Activated T-cell treated with anti-CD3 and anti-CD28 coated beads, Interleukin-2, amount 50 U/mL, for 72 hours (primary cell): ENCODE measurements at places on chromosomes 11 and 22.

- DNase-seq, result no peak
These were observed 7.9 kb upstream of the ADORA2A start for GRCh38 chr22:24419475-24419850.

- no peak for DNase-seq
These were observed 13.4 kb downstream of the CKAP5 start for GRCh38 chr11:46832511-46833214.

DNA sequence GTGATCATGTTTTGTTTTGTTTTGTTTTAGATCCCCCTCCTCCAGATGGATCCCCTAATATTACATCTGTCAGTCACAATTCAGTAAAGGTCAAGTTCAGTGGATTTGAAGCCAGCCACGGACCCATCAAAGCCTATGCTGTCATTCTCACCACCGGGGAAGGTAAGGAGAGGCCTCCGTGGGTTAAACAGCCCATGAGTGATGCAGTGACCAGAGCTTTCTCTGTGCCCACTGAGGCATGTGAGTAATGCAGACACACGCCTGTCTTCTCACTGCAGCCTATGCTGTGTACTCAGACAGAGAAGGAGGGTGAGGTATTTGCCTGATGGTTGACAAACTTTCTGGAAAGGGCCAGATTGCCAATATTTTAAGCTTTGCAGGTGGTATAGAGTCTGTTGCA, 73.7 kb upstream of the OR4B1 start:
- DNase-seq, result no peak

DNA sequence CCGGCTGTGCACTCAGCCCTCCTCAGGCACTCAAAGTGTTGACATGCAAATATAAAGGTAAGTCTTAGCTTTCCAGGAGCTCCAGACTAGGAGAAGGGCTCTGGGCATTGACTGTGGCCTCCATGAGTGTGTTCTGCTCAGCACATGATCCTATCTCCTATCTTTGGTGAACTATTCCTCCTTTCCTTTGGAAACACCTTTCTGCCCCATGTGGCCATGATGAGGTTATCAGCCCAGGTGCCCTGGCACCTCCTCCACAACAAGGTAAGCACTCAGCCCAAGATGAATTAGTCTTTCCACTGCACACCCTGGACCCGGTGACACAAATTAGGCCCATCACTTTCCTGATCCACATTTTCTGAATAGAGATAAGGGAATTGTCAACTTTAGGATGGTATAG, 37.9 kb upstream of the LMO1 start:
- DNase-seq, result no peak

GRCh38 chr11:2251138-2251537, 19.2 kb downstream of the ASCL2 start:
- DNase-seq, result no peak

DNA sequence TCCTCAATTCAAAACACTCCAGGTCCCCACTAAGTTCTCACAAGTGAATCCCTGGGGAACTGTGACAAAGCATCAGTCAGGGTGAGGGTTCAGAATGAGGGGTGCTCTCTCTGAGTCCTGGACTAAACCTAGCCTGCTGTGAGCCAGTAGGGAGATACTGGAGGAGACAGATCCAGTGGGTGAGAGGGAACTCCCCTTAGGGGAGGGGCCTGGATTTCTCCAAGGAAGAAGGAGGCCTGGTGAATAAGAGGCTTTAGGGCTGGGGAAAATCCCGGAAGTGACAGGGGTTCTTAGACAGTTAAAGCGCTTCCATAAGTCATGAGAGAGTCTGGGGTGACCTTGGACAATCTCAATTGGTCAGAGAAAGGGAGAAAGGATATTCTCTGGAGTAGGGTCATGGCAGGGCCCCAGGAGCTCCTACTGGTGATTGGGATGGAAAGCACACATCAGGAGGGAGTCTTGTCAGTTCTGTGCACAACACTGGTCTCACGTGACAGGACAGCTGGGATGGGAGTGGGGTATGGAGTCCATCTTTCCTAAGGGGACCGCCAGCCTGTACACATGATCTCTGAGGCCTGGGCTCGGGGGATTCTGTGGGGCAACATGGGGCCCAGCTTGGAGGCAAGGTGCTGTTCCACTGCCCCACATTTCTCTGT, 1.5 kb downstream of the TBC1D10A start:
- no peak for DNase-seq

- DNase-seq, result no peak
These were observed 72.3 kb upstream of the CHRM4 start for GRCh38 chr11:46463701-46464421.

DNA sequence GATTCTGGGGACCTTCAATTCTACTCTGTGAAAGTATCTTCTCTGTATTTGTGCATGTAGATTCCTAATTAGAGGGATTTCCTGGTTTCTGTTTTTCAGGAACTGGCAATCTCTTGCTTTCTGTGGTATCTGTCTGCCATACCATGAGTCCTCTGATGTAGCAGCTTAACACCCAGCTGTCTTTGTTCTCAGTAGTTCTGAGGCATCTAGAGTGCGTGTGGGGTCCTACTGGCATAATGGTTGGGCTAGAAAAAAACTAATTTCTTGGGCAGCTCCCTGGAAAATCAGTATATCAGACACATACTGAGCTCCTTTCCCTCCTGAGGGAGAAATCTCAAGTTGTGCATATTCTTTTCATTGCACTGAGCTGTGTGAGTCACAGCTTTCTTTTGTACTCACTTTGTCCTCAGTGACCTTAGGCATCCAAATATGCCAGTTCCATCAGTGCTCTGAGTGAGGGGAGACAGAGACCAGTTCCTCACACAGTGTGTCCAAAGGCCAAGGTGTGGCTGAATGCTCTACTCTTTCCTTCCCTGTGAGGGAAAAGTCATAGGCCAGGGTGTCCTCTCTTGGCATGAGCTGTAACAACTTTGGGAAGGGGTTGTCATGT, 35.5 kb upstream of the SLC22A24 start:
- no peak for DNase-seq

DNA sequence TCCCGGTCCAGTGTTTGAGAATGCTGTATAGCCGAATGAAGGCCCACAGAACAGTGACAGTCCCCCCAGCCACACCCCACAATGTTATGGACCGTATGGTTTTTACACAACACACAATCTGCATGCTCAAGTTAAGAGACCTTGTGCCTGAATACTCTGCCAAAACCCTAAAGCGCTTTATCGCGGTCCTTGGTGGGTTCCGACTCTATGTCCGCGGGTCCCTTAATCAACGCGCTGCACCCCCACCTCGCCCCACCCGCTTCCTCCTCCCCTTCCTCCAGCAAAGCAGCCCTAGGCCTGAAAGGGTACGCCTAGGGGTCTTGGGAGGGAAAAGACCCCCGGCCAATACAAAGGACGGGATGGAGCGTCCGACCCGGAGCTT, 442 bp downstream of the COPB1 start:
- peak; percentile 49 for DNase-seq

DNA sequence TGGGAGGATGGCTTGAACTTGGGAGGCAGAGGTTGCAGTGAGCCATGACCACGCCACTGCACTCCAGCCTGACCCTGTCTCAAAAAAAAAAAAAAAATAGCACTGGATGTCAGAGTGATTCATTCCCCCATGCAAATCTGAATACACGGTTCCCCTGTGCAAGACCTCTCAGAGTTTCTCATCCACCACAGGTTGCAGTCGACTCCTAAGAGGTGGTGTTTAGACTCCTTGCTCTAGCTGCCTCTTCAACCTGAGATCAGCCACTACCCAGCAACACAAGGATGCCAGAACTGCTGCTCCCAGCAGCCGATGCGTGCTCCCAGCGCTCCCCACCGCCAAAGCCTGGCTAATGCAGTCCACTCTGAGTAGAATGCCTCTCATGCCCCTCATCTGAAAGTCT, 97.5 kb downstream of the PARVA start:
- no peak for DNase-seq

GRCh38 chr11:86587264-86588193, 84.9 kb downstream of the ME3 start:
- no peak for DNase-seq

DNA sequence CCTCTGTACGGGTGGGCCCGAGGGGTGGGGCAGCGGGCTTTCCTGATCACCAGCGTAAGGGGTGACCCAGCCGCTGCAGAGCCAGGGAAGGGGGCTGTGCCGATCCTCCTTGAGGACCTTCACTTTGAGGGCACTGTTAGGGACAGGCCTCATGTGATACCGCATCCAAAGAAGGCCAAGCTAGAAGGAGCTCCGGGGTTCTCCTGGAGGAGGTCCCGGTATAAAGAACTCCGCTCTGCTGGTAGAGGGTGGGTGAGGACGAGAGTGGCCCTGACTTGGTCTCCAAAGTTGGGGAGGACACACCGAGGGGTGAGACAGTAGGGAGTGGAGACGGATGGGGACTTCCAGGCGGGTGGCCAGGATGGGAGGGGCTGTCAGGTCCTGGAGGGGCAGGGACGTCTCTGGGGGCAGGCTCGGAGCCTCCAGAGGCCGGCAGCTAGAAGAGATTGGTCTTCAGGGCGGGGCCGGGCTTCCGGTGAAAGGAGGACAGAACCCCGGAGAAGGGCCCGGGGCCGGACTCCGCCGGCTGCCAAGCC, 4.6 kb downstream of the PHOX2A start:
- DNase-seq, result peak; percentile 17

GRCh38 chr22:38073150-38074130, 10.5 kb downstream of the SLC16A8 start:
- no peak for DNase-seq

- peak; percentile 31 for DNase-seq
These were observed 57.8 kb upstream of the ALDH3B2 start for GRCh38 chr11:67732045-67732787.

GRCh38 chr11:67504950-67505581, at the start of gene PITPNM1:
PITPNM1 (minus strand) TSS chr11:67505363; CDS start chr11:67504180, 1,183 bp downstream.
- peak; percentile 91 for DNase-seq

DNA sequence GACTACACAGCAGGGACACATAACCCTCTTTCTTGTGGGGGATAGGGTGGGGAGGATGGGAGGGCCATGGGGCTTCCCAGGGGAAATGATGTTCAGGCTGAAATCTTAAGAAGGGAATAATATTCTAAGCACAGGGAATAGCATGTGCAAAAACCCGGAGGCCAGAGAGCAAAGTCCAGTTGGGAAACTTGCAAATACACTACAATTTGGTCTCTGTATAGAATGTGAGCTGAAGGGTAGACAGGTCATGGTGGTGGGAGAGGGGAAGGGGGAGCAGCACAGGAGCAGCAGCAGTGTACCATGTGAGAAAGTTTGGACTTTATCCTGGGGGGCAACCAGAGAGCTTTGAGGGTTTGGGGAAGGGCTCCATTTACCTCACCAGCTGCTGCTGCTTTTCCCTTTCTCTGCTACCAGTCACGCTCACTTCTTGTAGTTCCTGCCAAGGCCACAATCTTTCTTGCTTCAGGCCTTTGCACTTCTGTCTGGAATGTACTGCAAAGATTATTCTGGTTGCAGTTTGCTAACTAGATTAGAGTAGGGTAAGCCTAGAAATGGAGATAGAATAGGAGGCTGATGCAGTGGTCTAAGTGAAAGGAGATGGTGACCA, 43.0 kb downstream of the KREMEN1 start:
- DNase-seq, result no peak

DNA sequence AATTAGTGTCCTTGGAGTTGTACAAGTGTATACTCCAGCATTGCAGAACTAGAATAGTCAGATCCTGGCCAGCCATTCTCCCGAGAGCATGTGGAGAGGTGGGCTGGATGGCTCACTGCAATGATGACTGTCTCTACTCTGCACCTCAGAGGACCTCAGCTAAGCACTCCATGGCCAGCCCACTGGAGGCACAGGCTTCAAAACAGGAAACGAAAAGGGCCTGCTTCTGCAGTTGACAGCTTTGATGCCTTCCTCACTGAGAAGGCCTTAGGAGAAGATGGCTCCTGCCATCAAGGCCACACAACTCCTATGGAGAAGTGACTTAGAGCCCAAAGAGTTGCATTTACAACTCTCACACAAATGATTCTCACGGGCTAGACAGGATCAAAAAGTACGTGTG, 9.1 kb downstream of the POLD4 start:
- DNase-seq, result no peak
